ENCODE measurements at places on chromosomes 1 and 21.
A peak's percentile ranks its signal among the peaks of the same experiment; 100 is the strongest.

GRCh38 chr1:224192082-224192788, 9.2 kb downstream of the DEGS1 start:
- DNase-seq: no peak

- DNase-seq: no peak
Observed at GRCh38 chr1:72483846-72484357, 201.6 kb upstream of the NEGR1 start.

DNA sequence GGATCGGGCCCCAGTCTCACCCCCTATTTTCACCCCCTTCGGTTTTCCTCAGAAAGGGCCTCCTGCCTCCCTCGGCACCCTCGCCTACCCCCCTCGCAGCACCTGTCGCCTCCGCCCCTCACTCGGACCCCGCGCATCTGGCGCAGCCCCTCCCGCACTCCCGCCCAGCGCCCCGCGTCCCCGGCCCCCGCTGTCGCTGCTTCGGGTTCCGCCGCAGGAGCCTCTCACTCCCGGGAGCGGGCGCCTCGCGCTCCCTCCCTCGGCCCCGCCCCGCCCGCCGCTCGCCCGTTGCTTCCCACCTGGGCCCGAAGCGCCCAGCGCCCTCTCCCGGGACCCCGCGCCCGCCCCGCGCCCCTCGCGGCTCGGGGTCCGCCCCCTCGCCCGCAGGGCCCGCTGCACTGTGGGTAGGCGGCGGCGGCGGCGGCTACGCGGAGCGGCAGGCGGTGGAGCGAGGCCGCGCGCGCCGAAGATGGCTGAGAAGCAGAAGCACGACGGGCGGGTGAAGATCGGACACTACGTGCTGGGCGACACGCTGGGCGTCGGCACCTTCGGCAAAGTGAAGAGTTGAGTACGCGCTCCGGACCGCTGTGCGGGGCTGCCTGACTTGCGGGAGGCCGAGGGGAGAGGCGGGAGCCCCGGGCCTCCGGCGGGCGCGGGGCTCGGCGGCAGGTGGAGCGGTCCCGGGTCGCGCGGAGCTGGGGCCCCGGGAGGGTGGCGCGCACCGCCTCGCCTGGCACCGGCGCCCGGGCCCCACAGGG, at the start of gene PRKAA2:
Gene PRKAA2, plus strand, starts transcription at position 396 of the 758 bp plus-strand sequence. Its CDS starts 74 bp downstream, at position 470.
- DNase-seq: peak; percentile 74

GRCh38 chr1:239511875-239512274, 125.5 kb downstream of the CHRM3 start:
- DNase-seq: no peak

GRCh38 chr1:33005117-33005837, 31.4 kb downstream of the AK2 start:
- no peak for DNase-seq

DNA sequence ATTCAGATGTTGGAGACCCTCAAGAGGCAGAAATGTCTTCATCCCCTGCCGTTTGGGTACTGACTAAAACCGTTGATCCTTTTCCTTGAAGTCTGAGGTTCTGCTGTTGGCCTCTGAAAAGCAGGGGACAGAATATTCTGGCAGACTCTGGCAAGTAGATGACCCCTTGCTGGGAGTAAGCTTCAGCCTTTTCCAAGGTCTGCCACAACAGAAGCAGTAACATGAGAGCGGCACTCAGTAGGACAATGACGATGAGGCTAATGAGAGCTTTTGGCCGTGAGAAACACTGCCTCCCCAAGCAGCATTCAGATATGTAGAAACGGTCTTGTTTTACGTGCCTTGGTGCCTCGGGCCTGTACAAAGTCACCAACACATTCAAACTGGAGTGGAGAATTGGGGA, 143.7 kb downstream of the ST6GALNAC5 start:
- DNase-seq: no peak

GRCh38 chr1:5340560-5341130, 651.6 kb downstream of the NPHP4 start:
- no peak for DNase-seq

- peak; percentile 44 for DNase-seq
Observed at GRCh38 chr21:38853421-38853919, 47.7 kb downstream of the ETS2 start.

Measured in adipocyte (in vitro differentiated cells).